ENCODE measurements at places on chromosomes 2 and 18.

GRCh38 chr18:62928326-62928725, 213.0 kb downstream of the PHLPP1 start:
- DNase-seq, result no peak

- no peak for DNase-seq
Measured at GRCh38 chr18:74507097-74507881, 11.1 kb downstream of the CNDP2 start.

DNA sequence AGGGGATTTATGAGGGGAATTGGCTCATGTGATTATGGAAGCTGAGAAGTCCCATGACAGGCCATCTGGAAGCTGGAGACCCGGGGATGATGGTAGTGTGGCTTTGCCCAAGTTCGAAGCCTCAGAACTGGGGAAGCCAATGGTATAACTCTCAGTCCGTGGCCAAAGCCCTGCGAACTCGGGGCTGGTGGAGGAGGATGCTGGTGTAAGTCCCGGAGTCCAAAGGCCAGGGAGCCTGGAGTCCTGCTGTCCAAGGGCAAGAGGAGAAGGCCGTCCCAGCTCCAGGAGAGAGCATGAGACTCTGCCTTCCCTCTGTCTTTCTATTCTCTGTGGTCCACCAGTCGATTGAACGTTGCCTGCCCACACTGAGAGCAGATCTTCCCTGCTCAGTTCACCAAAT, 43.2 kb upstream of the CABLES1 start:
- no peak for DNase-seq

GRCh38 chr2:40458271-40458794, 6.4 kb upstream of the SLC8A1 start:
- DNase-seq, result no peak

DNA sequence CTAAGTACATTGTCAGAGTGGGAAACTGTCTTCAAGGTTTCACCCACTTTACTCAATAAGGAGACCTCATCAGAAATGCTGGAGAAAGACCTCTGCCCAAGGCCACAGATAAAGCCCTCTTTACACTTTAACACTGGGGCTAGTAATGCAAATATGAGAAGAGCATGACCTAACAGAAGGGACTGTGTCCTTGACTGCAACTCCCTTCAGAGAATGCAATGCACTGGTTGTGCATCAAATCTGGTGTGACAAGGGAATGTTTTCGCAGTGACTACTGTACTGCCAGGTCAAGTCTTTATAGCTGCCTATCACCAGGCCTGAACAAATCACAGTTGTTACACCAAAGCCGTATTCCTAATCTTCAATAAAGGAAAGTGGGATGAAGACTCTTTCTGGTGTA, 28.6 kb downstream of the CDH19 start:
- DNase-seq, result no peak

DNA sequence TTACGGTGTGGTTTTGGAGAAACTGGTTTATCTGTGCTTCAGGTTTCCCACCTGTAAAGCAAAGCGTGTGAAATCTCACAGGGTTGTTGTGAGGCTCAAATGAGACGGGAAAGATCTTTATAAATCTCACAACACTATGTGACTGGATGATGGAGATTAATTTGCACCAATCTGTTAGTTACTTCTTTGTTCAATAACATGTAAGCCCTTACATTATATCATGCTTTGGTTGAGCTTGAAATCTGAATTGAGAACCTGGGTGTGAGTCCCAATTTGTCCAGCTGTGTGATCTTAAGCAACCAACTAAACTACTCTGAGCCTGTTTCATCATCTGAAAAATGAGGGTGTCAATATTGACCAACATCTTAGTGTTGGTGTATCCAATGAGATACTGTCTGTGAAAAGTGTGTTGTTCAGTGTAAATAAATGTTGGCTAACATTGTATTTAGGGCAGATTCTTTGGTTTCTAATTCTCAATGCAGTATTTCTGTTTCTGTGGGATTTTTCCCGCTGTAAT, 741 bp upstream of the GCKR start:
- DNase-seq, result no peak

- DNase-seq, result no peak
Measured at GRCh38 chr2:145287736-145288135, 767.8 kb upstream of the ZEB2 start.

GRCh38 chr2:76633276-76633921, 888.8 kb downstream of the LRRTM4 start:
- no peak for DNase-seq

- peak; percentile 57 for DNase-seq
Measured at GRCh38 chr2:149597668-149598326, 10.2 kb upstream of the MMADHC start.

- DNase-seq, result no peak
Measured at GRCh38 chr18:79381811-79382311, 13.9 kb upstream of the NFATC1 start.

- DNase-seq, result no peak
Measured at GRCh38 chr18:76943542-76944339, 121.4 kb downstream of the ZNF236 start.

DNA sequence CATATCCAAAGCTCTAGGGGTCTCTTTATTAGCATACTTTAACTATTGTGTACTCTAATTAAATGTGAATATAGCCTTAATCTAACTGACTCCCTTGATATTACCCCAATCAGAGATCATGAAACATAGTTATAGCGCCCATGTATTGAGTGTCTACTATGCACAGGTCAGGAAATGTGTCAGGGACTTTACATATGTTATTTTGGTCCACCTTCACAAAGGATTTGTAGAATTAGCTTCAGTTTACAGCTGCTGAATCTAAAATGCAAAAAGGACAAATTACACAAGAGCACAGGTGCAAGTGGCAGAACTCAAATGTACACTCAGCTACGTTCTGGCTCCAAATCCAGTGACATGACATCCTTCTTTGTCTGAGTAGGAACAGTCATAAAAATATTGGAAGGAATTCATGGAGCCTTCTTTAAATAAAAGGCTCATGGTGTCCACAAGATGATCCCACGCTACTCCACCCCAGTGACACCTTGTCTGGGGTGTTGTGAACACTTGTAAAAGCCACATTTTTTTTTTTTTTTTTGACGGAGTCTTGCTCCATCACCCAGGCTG, 38.7 kb upstream of the ATL2 start:
- DNase-seq, result no peak

DNA sequence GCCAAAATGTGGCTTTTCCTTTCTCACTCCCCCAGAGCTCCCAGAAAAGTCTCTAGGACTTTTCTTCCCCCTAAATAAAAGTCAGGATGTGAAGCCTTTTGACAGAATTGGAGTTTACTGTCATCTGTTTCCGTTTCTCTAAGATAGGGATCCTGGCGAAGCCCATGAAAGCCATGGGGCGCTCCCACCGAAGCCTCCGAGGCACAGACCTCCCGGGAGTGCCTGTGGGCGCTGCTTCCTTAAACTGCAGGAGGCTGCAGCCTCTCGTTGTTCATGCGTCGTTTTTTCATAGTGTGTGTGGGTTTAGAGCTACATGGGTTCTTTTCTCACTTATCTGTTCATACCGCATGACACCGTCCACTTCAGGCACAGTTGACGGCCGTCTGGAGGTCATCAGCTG, 56.8 kb downstream of the ASAP2 start:
- DNase-seq, result no peak

DNA sequence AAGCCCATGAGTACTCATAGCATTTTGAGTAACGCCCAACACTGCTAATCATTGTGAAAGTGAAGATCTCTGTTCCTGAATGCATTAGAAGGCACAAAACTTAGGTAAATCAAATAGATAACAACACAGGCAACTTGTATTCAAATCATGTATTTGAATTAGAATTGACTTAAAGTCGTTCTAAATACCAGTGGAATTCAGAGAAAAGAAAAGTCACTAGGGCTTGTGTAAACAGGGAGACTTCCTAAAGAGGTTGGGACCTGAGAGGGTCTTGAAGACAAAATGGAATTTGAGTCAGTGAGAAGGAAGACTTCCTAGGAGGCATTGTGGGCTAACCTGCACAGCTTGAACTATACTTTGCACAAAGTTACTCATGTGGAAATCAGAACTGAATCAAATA, 127.2 kb downstream of the CTNNA2 start:
- DNase-seq, result no peak

- no peak for DNase-seq
Measured at GRCh38 chr18:59271606-59272220, 1.5 kb downstream of the RAX start.

GRCh38 chr2:7029291-7030059, 112.3 kb downstream of the RNF144A start:
- DNase-seq, result no peak

DNA sequence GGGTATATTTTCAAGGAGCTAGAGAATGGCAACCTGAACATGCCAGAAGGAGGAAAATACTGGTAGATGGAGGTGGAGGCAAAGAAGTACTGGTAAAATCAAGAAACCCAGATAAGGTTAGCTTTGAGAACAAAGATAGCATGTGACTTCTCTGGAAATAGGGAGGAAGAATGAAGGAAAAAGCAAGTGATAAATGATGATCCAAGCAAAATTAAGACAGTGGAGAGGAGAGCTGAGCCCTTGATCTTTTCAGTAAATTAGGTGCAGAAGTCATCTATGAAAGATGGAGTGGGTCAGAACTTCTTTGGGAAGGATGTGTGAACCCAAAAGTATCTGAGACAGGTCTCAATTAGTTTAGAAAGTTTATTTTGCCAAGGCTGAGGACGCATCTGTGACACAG, 25.7 kb upstream of the AFTPH start:
- no peak for DNase-seq

- DNase-seq, result no peak
Measured at GRCh38 chr2:120108049-120108448, 95.2 kb downstream of the EPB41L5 start.

GRCh38 chr2:52886556-52886955, 881.0 kb upstream of the CHAC2 start:
- DNase-seq, result no peak

DNA sequence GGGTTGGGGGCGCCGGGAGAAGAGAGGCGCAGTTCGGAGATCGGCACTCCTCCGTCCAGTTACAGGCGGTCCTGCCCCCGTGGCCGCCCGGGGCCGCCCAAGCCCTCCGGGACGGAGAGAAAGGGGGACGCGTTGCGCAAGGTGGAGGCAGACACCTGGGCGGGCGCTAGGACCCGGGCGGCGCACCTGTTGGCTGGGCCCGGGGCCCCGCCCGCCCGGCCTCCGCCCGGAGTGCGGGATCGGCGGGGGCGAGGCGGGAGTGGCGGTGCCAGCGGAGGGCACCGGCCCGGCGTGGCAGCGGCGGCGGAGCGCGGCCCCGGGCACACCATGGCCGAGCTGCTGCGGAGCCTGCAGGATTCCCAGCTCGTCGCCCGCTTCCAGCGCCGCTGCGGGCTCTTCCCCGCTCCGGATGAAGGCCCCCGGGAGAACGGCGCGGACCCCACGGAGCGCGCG, at the start of gene SGPP2:
Gene SGPP2, plus strand, starts transcription at position 268 of the 453 bp plus-strand sequence. Its CDS starts 60 bp downstream, at position 328.
- no peak for DNase-seq

DNA sequence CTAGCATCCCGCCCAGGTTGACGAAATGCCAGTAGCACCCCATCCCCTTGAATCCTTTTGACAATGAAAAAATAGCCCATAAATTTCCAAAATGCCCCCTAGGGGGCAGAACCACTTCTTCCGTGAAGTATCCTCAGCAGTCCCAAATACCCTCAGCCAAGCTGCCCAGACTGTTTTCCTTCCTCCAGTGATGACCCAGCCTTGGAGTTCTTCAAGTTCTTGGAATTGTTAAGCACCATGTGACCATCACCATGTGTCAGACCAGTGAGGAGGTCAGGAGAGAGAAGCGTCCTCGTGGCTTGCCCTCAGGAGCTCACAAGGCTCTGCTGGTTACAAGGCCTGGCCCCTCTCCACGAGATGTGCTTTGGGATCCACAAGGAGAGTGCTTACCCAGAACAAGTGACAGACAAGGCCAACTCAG, 1.4 kb upstream of the SLC23A3 start:
- DNase-seq, result no peak

GRCh38 chr2:216478151-216478550, 20.5 kb upstream of the RPL37A start:
- no peak for DNase-seq

DNA sequence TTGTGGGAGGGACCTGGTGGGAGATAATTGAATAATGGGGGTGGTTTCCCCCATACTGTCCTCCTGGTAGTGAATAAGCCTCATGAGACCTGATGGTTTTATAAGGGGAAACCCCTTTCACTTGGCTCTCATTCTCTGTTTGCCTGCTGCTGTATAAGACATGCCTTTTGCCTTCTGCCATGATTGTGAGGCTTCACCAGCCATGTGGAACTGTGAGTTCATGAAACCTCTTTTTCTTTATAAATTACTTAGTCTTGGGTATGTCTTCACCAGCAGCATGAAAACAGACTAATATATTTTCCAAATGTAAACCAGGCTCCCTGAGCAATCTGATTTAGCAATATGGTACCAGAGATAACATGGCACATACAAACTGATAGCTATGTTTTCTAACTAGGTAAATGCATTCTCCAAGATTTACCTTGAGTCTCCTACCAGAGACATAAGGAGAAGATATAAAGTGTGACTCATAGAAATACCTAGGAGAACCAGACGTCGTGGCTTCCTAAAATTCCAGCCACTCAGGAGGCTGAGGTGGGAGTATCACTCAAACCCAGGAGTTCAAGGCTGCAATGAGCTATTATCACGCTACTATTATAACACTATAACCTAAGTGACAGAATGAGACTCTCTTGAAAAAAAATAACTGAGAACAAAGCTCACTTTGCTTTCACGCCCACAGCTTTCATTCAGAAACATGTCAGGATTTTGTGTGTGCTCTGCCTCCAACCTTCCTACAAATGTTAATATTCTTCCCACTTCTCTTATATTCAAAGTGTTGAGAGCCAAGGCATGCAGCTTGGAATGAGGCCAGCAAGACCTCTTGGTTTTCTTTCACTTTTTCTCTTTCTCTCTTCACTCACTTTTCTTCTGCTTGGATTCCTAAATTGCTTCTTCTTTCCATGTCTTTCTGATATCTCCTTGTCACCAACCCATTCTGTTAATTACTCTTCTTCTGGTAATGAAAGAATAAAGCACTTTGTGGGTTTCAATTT, 263.9 kb upstream of the UBE2E3 start:
- no peak for DNase-seq

GRCh38 chr18:1746131-1746530, 825.2 kb downstream of the METTL4 start:
- DNase-seq, result no peak

DNA sequence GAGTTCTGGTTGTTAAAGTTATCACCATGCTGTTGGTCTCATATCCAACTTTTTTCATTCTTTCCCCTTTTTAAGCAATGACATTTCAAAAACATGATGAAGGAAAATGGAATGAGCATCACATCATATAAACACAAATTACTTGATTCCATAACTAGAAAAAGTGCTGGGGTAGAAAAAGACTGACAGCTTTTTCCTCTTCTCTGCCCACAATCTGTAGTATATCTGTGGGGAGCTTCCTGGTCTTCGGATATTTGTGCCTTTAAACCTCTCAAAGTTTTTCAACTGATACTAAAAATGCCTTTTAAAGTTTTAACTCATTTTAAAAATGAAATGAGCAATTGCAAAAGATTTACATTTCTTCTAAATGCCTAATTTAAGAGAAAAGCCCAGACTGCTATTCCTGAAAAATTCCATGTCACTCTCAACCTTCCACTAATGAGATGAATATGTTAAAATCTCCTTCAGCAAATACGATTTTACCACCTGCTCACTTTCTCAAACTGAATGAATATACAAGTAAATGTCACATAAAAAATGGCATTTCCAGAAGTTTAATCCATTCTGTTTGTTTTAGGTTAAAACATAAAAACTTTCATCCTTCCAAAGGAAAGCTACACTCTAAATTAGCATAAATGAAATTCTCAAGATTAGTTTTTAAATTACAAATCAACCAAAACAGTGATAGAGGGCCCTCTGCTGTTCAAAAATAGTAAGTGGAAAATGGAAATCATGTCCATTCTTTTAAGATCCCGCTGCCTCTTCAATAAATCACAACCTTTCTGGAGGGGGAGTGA, 2.1 kb downstream of the DNAH7 start:
- DNase-seq, result no peak

GRCh38 chr2:98946855-98947254, 10.8 kb upstream of the CRACDL start:
- no peak for DNase-seq

Data from central memory CD8-positive, alpha-beta T cell (primary cell).